ENCODE measurements at places on chromosomes 1 and 21.
A peak's percentile ranks its signal among the peaks of the same experiment; 100 is the strongest.

- no peak for DNase-seq
Observed at GRCh38 chr1:18934205-18935000, 22.1 kb downstream of the IFFO2 start.

DNA sequence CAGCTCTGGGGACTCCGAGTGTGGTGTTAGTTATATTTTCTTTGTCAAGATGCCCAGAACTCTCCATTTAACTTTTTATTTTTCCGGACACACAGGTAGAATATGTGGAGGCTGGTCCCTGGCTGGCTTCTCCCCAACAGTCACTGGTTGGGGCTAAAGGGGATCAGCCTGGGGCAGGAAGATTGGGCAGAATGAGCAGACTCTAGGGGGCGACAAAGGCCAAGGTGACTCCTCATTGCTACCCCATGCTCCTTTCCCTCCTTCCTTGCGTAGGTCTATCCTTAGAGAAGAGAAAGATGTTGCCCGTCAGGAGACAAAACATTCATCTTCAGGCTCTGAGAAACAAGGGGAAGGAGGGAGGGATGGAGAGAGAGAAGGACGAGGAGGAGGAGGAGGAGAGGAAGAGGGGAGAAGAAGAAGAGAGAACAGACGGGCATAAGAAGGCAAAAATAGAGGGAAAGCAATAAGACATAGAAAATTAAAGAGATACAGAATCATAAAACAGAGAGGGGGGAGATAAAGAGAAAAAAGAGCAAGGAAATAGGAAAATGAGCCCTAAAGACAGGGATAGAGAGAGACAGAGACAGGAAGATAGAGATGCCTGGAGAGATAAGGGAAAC lies 89.9 kb downstream of the FOXD2 start:
- DNase-seq = no peak

DNA sequence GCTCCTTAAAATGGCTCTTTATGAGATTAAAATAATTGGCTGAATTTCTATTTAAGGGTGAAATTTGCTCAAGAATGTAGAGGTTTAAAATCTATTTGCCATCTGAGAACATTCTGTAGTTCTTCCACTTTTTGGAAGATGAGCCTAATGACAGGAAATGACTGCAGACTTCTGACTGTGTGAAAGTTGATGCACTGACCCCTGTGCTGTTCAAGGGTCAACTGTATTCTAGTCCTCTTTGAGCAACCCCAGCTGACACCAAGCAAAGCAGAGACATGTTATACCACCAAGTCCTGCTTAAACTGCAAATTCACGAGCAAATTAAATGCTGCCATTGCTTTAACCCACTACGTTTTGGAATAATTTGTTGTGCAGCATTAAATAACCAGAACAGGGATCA lies 26.6 kb downstream of the DDAH1 start:
- DNase-seq = no peak

DNA sequence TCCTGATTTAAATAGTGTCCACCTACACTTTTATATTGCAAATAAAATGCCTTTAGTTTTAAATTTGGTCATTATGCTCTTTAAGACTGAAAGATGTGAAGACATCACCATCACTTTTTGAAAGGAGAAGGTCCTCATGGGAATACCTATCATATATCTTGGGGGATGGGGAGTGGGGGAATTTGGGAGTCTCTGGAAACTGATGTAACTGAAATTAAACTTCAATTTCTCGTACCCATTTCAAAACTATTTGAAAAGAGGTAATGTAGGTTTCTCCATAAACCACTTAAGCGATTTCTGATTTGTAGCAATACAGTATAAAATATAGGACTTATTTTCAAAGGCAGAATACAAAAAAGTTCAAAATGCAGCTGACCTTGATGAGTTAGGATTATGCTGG lies 924 bp downstream of the EXTL2 start:
- DNase-seq = no peak

- peak; percentile 6 for DNase-seq
Observed at GRCh38 chr1:226882631-226883409, 12.4 kb downstream of the PSEN2 start.

DNA sequence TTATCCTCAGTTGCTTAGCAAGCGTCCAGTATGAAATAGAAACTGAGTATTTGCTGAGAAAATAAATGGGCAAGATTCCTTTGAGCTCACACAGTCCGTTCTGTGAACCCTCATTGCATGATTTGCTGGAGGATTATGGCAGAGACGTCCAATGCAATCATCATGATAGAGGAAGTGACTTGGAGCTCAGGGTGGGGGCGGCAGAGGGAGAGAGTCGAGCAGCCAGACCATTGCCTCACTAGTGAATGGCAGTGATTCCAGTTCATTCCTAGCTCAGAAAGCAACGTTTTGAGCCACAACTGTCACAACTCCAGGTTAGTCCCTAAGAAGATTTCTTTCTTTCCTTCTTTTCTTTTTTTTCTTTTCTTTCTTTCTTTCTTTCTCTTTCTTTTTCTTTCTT lies 27.5 kb upstream of the COL9A2 start:
- no peak for DNase-seq

DNA sequence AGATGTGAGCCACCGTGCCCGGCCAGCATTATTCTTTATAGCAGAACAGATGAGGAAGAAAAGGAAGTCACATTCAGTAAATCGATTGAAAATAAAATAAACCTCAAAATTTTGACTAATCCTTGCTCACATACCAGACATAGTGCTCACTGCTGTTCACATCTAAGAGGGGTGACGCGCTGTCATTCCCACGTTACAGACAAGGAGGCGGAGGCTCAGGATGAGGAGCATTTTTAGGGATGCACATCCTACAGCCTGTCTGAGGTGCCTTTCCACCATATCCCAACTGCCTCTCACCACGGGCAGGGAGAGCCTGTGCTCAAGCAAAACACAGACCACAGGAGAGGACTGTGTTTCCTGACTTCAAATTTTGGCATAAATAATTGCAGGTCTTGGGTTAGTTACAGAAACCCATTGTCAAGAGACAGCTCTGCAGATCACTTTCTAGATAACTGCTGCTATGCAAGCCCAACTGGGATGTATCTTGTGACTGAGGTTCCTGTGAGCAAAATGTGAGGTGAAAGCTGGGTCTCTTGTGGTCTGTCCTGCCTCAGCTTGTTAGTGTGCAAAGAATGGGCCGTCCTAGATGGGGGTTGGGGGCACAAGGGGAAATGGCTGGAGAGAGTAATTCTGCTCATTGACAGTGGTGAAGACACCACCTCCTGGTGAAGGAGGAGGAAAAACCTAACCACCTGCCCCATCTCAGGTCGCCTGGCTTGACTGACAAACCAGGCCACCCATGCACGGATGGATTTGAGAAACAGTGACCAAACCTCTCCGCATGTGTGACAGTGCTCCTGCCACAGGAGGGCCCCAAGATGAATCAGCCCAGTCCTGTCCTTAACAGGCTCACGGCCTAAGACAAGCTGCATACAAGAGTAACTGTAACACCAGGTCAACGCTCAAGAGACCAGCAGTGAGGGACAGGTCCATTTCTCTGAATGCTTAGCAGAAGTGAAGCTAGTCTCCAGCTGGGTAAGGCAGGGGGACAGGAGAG lies 8.2 kb downstream of the TNN start:
- DNase-seq = no peak

- DNase-seq = no peak
Observed at GRCh38 chr1:17314491-17314971, 6.5 kb downstream of the PADI4 start.

DNA sequence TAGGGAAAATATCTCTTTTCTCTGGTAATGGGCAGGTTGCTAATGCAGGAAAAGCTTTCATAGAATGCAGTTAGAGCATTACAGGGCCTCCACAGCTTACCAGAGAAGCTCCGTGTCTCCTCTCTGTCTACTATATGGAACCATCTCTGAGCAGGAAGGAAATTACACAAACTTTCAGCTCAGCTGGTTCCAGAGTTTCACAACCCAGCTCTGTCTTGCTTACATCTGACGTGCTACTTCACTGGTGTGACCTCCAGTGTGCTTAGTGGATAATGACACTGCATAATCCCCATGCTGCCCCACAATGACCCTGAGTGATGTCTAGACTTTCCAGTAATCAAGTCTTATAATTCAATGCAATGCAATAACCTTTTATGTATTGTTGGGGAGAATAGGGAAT lies 4.3 kb upstream of the FGGY start:
- no peak for DNase-seq

DNA sequence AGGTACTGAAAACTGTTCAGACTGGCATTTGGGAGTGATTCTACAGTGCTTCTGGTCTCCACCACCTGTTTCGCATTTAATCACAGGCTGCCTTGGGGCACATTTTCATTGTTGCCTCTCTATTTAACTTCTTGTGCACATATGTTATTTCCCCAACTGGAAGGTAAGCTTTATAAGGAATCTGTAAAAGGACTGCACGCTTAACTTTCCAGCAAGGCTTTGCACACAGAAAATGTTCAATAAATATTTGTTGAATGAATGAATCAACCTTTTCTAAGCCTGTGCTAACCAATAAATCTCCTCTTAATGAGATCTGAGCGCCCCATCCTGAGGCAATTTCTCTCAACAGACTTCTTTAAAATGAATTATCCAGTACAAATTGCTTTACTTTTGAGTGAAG lies 84.3 kb upstream of the ARHGAP29 start:
- no peak for DNase-seq

GRCh38 chr1:178976541-178976940 lies 49.2 kb upstream of the FAM20B start:
- no peak for DNase-seq

DNA sequence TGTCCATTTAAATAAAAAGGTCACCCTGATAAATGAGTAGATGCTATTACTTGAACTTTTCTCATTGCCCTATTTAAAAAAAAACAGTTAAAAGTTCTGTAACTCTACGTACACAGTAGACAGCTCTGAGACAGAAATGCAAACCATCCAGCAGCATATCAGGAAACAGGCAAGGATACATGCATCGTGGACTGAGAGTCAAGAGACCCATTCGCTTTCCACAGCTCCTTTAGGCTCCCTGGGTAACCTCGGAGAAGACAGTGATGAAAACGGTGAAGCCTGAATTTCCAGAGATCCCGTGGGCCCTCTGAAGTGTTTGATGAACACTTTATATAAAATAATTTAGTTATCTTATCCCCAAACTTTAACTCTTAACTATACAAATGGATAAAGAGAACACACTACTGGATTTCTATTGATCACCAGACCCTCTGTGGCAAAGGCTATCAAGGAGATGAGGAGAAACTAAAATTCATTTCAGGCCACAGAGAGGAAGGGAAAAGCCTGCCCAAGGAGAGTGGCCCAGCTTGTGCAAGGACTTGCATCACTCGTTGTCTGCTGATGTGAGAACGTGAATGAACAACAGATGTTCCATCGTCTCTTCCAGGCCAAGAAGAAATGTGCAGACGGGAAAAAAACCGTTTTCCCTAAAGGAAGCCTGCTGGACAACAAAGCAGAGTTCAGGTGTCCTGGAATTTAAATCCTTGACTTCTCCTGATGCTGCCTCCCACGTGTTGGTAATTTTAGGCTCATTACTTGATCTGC lies 131.0 kb downstream of the TGFBR3 start:
- no peak for DNase-seq

DNA sequence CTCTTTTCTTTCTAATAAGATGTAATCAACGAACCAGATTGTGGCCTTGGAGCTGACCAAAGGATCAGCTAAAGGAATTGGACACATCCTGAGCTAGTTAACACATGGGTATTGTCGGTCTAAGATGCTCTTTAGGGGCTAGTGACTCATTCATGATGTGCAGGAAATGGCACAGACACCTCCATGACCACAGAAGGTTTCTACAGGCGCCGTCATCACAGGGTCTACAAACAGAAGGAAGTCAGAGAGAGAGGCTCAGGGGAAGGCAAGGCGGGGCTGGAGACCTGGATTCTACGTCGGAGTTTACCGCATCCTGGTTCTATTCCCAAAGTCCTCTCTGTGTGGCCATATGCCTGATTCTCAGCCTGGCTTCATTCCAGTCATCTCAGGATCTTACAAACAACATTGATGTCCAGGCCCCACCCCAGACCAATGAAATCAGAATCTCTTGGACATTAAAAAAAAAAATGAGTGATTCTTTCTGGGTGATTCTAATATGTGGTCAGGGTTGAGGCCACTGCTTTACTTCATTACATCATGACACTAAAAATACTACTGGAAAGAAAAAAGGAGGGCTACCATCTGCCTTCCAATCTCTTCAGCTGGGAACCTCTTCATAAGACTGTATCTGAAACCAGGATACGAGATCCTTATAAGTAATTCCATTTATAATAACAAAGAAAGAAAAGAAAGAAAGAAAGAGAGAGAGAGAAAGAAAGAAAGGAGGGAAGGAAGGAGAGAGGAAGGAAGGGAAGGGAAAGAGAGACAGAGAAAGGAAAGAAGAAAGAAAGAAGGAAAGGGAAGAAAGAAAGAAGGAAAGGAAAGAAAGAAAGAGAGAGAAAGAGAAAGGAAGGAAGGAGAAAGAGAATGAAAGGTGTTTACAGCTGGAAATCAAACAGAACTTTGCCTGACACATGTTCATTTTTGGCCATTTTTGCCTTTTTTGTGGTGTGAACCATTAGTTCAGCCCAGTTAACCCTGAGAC lies 11.6 kb upstream of the KCNJ15 start:
- DNase-seq = peak; percentile 40

GRCh38 chr1:6347641-6348487 lies 45.7 kb downstream of the ACOT7 start:
- DNase-seq = no peak

- DNase-seq = no peak
Observed at GRCh38 chr21:37671381-37671780, 244.9 kb downstream of the KCNJ6 start.

DNA sequence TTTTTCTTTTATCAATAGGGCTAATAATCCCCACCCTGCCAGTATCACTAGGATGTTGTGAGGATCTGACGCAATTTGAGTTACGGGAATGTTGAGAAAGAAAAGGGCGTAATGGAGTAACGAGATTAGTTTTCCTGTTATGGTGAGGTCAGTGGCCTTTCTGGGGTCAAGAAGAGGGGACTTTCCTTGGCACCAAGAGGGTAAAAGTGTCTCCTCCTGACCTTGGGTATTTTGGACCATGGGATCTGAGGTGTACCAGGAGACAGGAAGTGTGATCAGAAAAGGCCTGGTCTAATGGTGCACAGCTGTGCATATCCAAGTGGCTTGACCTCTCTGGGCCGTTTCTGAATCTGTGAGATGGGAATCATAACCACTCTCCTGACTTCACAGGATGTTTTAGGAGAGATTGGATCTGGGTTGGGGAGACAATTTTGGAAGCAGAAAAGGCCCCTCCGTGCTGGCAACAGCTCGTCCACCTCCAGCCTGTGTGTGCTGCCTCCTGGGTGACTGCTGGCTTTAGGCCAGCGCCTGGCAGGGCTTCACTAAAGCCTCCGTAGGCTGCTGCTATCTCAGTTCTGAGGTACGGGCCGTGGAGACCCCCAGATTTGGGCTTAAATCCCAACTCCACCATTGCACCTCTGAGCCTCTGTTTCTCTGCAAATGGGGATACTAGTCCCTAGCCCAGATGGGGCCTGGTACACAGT lies 37.1 kb downstream of the ALPL start:
- no peak for DNase-seq
